ENCODE measurements at places on chromosomes 13 and 19.

- peak; percentile 83 for DNase-seq
Observed at GRCh38 chr13:48126944-48127830, 32.3 kb upstream of the MED4 start.

DNA sequence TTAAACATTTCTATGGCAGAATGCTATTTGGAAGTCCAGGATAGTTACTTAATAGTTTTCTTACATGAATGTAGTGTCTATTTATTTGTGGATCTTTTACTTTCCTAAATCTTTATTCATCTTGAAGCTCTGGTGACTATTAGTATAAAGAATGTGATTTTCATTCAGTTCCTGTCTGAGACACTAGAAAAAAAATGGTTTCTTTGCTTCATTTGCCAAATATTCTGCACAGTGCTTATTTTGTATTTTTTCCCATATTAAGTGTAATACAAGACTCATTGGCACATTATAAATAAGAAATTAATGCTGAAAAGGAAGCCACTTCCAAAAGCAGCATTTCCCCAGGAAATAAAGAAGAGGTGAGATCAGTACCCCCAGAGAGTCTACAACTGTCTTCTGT lies 109.8 kb downstream of the POSTN start:
- DNase-seq: no peak

DNA sequence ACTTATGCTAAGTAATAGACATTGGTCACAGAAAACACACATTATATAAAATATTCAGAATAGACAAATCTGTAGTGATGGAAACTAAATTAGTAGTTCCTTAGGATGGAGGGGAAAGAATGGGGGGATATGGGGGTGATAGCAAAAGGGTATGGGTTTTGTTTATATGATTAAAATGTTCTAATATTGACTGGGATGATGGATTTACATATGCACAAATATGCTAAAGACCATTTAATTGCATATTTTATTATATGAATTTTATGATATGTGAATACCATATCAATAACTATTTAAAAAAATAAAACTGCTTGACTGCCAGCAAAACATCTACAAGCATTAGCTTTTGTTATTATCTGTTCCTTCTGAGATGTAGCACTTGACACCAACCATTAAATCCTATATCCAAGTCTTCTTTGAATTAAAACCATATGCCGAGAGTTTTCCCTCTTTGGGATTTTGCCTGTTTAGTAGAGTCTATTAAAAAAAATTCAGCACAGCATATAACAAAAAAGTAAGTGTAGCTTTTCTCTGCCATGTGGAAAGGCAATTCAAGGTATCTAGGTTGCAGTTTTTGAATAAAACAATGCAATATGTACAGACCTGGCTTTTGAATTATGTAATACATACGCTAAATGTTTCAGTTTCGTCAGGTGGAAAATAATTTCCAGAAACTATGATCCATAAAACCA lies 2584.1 kb upstream of the PCDH20 start:
- no peak for DNase-seq

DNA sequence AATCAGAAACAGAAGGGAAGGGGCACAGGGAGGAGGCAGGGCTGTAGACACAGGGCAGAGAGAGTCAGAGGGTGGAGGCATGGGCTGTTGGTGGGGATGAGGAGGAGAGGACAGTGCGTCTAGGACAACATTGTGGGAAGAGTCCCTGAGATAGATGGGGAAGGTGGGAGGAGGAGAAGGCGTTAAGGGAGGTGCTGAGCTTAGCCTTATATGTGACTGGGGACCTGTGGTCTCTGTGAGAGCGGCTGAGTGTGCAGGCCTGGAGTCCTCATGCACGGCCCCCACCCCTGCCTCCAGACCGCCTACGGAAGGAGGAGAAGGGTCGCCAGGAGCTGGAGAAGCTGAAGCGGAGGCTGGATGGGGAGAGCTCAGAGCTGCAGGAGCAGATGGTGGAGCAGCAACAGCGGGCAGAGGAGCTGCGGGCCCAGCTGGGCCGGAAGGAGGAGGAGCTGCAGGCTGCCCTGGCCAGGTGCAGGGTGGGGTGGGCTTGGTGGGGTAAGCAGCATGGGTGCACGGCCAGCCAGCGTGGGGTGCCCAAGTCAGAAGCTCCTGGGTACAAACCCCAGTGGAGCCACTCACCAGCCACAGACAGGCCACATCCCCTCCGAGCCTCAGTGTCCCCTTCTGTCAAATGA lies 56.8 kb downstream of the KCNC3 start:
- DNase-seq: no peak

DNA sequence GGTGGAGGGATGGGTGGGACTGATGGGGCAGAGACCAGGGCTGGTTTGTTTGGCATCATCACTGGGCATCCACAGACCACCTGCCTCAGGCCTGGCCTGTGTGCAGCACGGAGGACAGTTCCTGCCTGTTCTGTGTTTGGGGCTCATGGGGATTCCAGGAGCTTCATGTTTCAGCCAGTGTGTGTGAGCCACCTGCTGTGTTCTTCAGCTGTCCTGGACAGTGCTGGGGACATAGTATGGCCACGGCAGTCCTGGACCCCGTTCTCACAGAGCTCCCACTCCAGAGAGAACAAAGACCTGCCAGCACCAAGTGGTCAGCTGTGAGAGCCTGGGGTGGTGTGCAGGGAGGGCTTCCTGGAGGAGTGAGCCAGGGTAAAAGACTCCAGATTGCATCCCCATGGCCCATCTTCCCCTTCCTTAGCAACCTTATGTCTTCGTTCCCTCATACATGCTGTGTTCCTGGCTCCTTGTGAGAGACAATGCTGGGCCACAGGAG lies 2.0 kb upstream of the CCDC97 start:
- no peak for DNase-seq

- DNase-seq: no peak
Observed at GRCh38 chr13:19156013-19156825, 25.4 kb downstream of the TUBA3C start.

DNA sequence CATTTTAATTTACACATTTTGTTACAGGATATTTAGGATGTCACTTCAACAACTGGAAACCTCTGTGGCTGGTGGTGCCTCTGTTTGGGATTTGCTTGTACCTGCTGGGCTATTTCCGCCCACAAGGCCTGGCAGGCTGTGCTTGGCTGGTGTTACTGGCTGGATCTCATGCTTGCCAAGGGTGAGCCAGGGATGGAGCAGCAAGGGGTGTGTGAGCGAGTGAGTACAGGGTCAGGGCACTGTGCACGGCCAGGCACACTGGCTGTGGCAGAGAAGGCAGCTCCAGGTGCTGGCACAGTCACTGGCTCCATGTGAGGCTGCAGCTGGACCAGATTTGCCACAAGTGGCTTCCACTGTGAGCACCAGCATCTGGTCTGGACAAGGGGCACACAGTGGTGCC lies 1254.8 kb downstream of the SLITRK5 start:
- DNase-seq: no peak

DNA sequence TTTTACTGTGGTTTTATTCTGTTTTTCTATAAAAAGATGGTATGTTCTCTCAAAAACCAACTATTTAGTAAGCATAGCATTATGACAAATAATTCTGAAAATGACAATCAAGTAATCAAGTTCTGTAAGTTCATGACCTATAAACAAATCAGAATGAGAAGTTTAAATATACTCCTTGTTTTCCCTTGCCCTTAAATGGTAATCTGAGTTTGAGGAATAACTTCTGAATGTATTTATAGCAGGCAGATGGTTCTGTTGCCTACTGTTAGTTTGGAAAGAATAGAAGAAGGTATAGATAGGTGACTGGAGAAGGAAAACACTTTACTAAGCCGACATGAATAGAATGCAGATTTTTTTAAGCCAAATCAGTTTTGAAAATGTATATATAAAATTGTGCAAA lies 63.9 kb downstream of the POSTN start:
- DNase-seq: no peak

DNA sequence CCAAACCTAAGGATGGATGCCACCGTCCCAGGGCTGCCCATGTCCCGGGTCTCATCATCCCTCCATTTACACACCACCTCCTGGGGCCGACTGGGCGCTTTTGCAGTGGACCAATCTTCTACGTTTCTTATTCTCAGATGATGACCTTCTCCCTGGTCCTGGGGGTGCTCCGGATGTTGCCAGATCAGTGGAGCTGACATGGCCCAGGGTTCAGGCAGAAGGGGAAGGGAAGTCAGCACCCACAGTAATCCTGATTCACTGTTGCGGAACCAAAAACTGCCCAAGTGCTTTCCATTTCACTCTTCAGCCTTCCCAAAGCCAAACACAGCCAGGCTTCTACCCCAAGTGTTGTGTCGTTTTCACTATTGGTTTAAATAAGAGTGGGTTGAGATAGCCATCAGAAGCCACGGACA lies 29.8 kb downstream of the RAB20 start:
- no peak for DNase-seq

DNA sequence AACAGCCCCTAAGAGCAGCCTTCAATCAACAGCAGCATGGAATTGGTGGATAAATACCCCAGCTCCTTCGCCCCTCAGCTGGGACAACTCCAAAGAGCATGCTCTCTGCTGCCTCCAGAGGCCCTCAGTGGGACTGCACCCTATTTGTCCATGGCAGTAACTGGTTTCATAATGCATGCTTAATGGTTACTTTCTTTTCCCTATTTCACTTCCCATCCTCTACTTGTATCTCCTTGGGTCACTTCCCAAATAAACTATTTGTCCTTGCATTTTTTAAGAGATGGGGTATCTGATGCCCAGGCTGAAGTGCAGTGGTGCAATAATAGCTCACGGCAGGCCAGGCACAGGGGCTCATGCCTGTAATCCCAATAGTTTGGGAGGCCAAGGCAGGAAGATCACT lies 13.5 kb upstream of the TPM4 start:
- DNase-seq: peak; percentile 78

GRCh38 chr13:31050486-31051400 lies 111.0 kb downstream of the HSPH1 start:
- DNase-seq: no peak

- no peak for DNase-seq
Observed at GRCh38 chr13:37194428-37194861, 89.0 kb upstream of the CSNK1A1L start.

DNA sequence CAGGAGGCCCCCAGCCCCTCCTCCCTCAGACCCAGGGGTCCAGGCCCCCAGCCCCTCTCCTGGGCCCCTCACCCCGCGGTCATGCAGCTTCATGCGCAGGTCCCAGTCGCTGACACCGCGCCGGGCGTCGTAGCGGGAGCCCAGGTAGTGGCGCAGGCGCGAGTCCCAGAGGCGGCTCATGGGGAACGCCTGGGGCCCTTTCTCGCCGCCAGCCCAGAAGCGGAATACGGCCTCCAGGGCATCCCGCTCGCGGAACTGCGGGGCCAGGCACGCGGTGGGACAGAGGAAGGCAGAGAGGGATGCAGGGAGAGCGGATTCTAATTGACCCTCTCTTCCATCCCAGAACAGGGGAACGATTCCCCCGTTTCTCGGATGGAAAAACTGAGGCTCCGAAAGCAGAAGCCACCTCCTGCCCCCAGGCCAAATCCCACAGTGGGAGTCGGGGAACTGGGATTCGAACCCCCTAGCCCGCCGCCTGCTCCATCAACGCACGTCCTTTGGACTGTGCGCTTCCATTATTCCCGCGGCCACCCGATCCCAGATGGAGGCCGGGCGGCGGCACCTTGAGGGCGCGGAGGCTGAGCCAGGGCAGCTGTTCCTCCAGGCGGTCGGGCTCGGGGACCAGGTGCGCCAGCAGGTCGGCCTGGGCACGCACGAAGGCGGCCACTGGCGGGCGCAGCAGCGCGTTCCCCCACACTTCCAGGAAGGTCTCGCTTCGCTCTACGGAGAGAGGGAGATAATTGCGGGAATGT lies 4.2 kb upstream of the TNNI3 start:
- no peak for DNase-seq

DNA sequence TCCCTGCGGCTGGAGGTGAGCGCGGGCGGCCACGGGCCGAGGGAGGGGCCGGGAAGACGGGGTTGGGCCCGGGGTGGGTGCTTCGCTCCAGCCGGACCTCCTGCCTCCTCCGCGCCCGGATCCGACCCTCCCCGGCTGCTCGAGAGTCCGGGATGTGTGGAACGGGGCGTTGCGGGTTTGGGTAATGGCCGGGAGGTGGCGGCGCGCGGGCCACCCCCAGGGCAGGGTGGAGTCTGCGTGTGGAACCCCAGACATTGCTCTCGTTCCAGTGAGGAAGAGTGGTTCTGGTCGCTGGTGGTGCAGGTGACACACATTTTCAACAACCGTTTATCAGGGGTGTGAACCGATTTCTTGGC lies 38.8 kb downstream of the ARHGEF7 start:
- DNase-seq: peak; percentile 37

DNA sequence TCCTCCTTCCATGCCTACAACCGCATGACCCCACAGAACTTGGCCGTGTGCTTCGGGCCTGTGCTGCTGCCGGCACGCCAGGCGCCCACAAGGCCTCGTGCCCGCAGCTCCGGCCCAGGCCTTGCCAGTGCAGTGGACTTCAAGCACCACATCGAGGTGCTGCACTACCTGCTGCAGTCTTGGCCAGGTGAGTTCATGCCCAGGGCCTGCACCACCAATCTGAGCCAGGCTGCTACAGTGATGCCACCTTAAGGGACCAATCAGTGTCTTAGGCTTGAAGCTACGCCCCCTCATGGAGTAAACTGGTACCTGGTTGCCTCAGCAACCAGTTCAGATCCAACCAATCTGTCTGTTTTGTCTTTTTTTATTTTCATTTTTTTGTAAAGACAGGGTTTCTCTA lies 5.2 kb downstream of the SYDE1 start:
- peak; percentile 10 for DNase-seq

DNA sequence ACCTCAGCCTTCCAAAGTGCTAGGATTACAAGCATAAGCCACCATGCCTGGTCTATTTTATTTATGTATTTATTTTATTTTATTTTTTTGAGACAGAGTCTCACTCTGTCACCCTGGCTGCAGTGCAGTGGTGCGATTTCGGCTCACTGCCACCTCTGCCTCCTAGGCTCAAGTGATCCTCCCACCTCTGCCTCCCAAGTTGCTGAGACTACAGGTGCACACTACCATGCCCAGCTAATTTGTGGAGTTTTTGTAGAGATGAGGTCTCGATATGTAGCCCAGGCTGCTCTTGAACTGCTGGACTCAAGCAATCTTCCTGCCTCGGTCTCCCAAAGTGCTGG lies 10.3 kb upstream of the ADGRE5 start:
- DNase-seq: no peak

DNA sequence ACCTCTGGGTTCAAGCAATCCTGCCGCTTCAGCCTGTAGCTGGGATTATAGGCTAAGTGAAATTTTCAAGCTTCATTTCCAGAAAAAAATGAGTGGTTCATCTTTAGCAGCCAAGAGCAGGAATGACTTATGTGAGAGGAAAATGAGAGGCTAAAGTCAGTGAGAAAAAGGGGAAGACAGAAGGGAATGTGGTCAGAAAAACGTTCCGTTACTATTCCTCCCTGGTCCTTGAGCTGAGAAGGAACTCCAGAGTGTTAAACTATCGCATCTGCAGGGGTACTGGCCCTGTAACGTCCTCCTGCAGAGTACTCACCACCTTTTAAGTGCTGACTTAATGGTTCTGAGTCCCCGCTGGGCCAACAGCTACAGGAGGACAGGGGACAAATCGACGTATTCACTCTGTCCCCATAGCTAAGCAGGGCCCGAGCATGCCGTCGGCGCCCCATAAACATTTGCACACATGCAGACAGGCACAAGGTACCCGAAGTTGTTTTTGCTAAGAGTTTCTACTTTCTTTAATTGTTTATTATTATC lies 88.1 kb downstream of the FLT1 start:
- DNase-seq: no peak

GRCh38 chr19:1032264-1032867 lies 6.0 kb downstream of the CNN2 start:
- DNase-seq: no peak

GRCh38 chr13:69857183-69857821 lies 250.3 kb upstream of the ATXN8OS start:
- DNase-seq: no peak

GRCh38 chr13:90591927-90592268 lies 755.6 kb upstream of the MIR17HG start:
- DNase-seq: no peak
